ENCODE measurements at places on chromosomes 6 and 20. TPM values are rescaled to one million over a fixed set of nuclear protein-coding genes. Genes with fewer than 3 reads are reported as not detected.

SLC17A3 gene
- total RNA-seq: not detected

CYP39A1 gene
- not detected for total RNA-seq

OPRM1 gene
- total RNA-seq: not detected

GABRR1 gene
- total RNA-seq: not detected

CDYL gene
- total RNA-seq: 35.9 TPM

ADTRP gene
- total RNA-seq: 4.4 TPM

NR2E1 gene
- total RNA-seq: not detected

PAK5 gene
- not detected for total RNA-seq

RIMS1 gene
- total RNA-seq: not detected

DNA sequence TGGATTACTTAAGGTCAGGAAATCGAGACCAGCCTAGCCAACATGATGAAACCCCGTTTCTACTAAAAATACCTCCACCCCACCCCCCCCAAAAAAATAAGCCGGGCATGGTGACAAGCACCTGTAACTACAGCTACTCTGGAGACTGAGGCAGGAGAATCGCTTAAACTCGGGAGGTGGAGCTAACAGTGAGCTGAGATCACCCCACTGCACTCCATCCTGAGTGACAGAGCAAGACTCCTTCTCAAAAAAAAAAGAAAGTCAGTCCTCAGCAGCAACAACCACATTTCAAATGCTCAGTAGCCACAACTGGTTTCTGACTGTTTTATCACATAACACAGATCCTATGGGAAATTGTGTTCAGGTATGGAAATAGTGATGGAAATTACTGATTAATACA, 135.3 kb downstream of the HFE start:
- peak; percentile 29 for DNase-seq

- DNase-seq: no peak
These were observed 754.0 kb upstream of the ADGRB3 start for GRCh38 chr6:67880939-67881705.

GRCh38 chr6:165055231-165055630, 254.2 kb downstream of the C6orf118 start:
- DNase-seq: no peak

DNA sequence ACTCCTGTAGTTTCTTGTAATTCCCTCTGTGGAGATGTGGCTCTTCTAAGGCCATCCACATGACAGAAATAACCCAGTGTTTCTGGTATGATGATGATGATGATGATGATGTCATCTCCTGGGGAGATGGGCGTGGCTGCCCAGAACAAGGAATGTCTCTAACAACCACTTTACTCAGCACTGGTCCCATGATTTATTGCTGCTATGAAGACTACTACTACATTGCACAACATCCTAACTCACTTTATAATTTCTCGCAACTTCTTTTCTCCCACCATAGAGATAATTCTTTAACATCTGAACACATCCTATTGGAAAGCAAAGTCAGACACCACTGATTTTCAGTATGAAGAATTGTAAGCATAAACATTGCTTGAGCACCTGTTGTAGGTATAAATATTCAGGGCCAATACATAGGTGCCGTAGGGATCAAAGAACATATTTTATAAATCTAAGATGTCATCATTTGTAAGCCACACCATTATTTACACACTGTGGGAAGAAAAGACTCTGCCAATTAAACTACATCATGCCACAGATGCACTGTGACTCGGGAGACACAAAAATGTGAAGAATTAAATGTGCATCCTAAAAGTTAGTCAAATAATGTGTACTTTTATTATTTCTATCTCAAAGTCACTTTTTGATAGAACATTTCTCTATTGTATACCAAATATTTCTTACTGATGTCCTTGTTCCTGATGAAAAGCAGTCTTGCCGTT, 6.4 kb downstream of the TPMT start:
- no peak for DNase-seq

GRCh38 chr6:45795678-45796077, 220.0 kb downstream of the CLIC5 start:
- DNase-seq: no peak

DNA sequence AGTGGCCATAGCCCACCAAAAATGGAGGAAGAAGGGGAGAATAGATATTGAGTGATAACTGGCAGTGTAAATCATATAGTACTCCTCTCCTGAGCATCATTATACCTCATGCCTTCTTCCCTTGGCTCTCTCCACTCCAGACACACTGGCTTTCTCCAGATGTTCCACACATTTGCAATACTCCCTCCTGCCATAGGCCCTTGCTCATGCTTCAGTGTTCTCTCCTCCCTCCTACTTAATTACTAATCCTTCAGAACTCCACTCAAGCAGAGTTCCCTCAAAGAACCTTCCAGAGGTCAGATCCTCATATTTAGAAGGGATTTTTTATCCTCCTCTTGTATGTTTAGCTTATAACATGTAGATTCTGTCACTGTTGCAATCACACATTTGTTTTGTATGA, 279.5 kb upstream of the SUPT3H start:
- DNase-seq: no peak

- DNase-seq: peak; percentile 26
These were observed 9.1 kb upstream of the FOXP4 start for GRCh38 chr6:41536795-41537758.

DNA sequence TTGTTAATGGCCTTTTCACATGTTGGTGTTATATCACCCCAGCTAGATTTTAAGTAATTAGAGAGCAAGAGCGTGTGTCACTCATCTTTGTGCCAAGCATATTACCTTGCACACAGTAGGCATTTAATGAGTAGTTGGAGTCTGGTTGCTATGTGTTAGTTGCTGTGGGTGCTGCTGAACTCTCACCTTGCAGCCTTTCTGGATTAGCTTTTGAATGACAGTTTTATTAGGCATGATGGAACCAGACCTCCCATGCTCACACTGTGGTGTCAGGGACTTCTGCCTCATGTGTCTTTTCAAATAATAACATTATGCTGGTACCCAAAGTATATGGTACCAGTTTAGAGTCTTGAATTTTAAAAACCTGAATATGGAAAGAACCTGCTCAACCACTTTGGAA, 55.9 kb downstream of the TRAF3IP2 start:
- no peak for DNase-seq

DNA sequence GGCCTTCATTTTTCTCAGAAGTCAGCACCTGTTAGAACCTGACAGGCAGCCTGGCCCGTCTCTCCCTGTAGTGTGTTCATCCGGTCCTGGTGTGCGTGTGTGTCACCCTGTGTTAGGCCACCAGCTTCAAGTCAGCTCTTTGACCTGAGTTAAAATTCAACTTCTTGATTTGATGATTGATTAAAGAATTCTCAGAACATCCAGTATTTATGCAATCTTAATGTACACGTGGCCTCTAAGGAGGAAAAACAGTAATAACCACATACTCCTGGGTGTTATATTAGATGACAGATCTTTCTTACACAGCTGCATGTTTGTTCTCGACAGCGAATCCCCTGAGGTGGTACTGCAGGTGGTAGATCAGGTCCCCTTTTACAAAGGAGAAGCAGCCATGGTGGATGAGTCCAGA, 19.1 kb upstream of the TMEM217 start:
- no peak for DNase-seq

DNA sequence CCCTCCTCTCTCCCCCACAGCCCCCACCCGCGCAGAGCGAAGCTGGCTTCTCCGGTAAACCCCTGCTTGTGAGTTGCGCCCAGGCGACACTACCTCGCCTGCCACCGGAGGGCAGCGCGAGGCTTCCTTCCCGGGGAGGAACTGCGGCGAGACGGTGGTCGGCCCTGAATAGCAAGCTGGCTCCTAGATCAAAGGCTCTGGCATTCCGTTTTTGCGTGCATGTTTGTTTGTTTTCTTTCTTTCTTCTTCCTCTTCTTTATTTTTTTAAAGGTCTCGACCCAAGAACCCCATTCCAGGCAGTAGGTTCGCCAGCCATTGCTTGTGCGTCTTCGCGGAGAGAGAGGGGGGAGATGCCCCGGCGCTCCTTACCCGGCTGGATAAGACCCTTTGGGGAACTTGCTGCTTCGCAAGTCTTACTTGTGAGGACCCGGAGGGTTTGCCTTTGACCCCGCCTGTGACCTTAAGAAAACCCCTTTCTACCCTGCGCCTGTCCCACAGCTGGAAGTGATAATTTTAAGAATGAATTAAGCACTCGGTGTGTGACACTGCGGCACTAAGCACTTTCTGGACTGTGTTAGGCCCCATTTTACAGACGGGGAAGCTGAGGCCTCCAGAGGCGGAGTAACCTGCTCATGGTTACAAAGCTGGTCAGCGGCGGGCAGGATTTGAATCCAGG, 92.7 kb upstream of the SIRPA start:
- DNase-seq: peak; percentile 9

- DNase-seq: no peak
These were observed 772.0 kb downstream of the HACE1 start for GRCh38 chr6:104087765-104088164.

GRCh38 chr20:38187517-38187916, 22.4 kb upstream of the TGM2 start:
- DNase-seq: no peak

GRCh38 chr6:158825951-158826306, 6.8 kb upstream of the EZR start:
- DNase-seq: no peak

GRCh38 chr20:478949-479429, 16.7 kb upstream of the TBC1D20 start:
- no peak for DNase-seq

- no peak for DNase-seq
These were observed 47.8 kb upstream of the IMPG1 start for GRCh38 chr6:76120302-76120701.
